ENCODE measurements at places on chromosomes 6 and 20.

GRCh38 chr20:62364911-62365736 lies 2.0 kb downstream of the LAMA5 start:
- H3K27me3 ChIP-seq = peaks cover 6% of the 10 kb centered on the region
- no peaks in the 10 kb centered on the region for H3K36me3 ChIP-seq
- no peak overlapping the region for H3K4me3 ChIP-seq

DNA sequence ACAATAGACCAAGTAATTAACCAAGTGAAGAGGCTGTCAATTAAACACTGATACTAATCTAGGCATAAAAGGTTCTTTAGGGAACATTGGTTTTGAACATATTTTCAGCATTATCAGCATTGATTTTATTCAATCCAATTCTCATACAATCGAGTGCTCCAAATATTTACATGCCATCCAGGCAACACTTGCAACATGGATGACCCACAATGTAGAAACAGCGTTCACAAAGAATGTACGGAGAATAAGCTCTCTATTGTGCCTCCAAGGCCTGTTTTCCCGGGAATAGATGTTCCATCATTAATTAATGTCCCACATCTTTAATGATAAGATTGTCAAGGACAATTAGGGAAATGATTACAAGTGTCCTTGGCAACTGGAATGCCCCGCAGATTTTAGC lies 117.4 kb downstream of the RFX6 start:
- no peaks in the 10 kb centered on the region for H3K27me3 ChIP-seq
- no peak overlapping the region for H3K4me3 ChIP-seq
- H3K36me3 ChIP-seq = no peaks in the 10 kb centered on the region
- H3K27ac ChIP-seq = no peak overlapping the region
- DNase-seq = no peak

DNA sequence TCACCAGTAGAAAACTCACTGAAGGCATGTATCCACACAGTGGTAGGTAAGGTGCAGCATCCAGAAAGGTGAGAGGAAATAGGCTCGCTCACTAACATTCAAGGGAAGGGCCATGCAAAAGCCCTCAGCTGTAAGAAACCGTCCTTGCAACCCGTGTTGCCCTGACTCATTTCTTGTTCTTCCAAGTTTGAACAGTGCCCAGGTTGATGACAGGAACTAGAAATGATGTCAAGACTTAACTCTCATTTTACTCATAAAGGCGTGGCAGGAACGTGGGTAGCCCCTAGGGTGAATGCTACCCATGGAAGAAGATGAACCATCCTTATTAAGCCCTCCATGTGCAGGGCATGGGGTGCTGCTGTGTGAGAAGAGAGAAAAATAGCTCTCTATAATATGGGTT lies 187.6 kb downstream of the CD83 start:
- no peak for DNase-seq
- no peaks in the 10 kb centered on the region for H3K36me3 ChIP-seq
- no peaks in the 10 kb centered on the region for H3K4me1 ChIP-seq

DNA sequence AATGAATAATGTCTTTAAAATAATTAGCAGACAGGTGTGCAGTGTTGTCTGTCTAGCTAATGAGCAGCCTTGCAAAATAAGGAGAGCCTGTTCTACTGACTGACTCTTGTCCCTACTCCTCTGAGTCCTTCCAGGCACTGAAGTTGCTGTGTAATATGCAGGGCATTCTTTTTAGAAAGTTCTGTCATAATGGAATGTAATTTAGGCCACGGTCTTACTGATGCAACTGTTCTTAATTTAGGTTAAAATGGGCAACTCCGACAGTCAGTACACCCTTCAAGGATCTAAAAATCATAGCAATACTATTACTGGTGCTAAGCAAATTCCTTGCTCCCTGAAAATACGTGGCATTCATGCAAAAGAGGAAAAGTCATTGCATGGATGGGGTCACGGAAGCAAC lies 133.9 kb downstream of the TIAM2 start:
- no peak for DNase-seq
- no peaks in the 10 kb centered on the region for H3K27me3 ChIP-seq
- H3K4me1 ChIP-seq = no peaks in the 10 kb centered on the region
- H3K27ac ChIP-seq = no peak overlapping the region
- no peaks in the 10 kb centered on the region for H3K36me3 ChIP-seq

GRCh38 chr6:104943781-104944180 lies 13.1 kb upstream of the LIN28B start:
- H3K4me1 ChIP-seq = peaks cover 6% of the 10 kb centered on the region
- H3K36me3 ChIP-seq = no peaks in the 10 kb centered on the region
- H3K27ac ChIP-seq = no peak overlapping the region
- H3K4me3 ChIP-seq = no peak overlapping the region
- peaks cover 2% of the 10 kb centered on the region for H3K27me3 ChIP-seq

DNA sequence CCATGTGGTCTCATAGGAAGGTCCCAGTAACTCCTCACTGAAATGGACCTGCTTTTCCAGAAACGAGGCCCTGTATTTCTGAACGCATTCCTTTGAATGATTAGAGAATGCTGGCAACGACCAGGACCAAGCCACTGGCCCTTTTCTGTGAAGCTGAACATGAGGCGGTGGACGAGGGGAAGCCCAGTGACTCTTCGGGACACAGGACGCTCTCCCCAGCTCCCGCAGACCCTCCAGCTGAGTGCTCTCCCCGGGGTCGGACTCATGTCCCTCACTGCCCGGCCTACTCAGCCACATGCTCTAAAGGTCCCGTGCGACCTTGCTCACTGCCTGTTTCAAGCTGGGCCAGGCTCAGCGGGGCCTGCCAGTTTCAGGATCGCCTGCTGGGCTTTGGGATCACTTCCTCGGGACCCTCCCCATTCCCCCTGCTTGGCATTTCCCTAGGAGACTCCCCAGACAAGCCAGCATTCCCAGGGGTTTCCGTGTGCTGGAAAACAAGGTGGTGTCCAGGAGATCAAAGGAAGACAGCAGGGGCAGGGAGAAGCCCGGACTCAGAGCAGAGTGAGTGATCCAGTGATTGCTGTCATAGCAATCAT lies 2.6 kb upstream of the CST9 start:
- no peaks in the 10 kb centered on the region for H3K4me1 ChIP-seq
- H3K36me3 ChIP-seq = no peaks in the 10 kb centered on the region
- H3K27ac ChIP-seq = no peak overlapping the region
- H3K4me3 ChIP-seq = no peak overlapping the region

- H3K4me3 ChIP-seq = peak overlapping the region; percentile 60
- no peak for DNase-seq
- no peak overlapping the region for H3K27ac ChIP-seq
- H3K27me3 ChIP-seq = no peaks in the 10 kb centered on the region
Observed at GRCh38 chr6:21587179-21587960, 6.2 kb upstream of the SOX4 start.

- no peak for DNase-seq
- no peak overlapping the region for H3K4me3 ChIP-seq
- no peaks in the 10 kb centered on the region for H3K27me3 ChIP-seq
- no peaks in the 10 kb centered on the region for H3K4me1 ChIP-seq
- no peaks in the 10 kb centered on the region for H3K36me3 ChIP-seq
- no peak overlapping the region for H3K27ac ChIP-seq
Observed at GRCh38 chr6:168469926-168470325, 28.9 kb downstream of the SMOC2 start.

DNA sequence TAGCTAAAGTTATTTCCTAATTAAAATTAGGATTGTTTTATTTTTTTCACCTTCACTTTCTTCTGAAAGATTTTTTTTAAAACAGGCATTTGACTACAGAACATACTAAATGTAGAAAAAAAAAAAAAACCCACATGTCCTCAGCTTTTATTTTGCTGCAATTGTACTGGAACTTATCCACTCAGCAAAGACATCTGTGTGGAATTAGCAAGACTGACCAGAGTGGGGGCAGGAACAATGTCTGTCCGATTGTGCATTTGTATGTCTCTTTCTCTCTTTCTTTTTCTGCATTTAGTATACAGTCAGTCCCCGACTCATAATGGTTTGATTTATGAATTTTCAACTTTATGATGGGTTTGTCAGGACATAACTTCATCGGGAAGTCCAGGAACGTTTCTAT lies 77.3 kb downstream of the CHD6 start:
- peaks cover 6% of the 10 kb centered on the region for H3K36me3 ChIP-seq
- DNase-seq = no peak
- no peaks in the 10 kb centered on the region for H3K27me3 ChIP-seq
- H3K4me3 ChIP-seq = no peak overlapping the region
- no peak overlapping the region for H3K27ac ChIP-seq
- no peaks in the 10 kb centered on the region for H3K4me1 ChIP-seq

DNA sequence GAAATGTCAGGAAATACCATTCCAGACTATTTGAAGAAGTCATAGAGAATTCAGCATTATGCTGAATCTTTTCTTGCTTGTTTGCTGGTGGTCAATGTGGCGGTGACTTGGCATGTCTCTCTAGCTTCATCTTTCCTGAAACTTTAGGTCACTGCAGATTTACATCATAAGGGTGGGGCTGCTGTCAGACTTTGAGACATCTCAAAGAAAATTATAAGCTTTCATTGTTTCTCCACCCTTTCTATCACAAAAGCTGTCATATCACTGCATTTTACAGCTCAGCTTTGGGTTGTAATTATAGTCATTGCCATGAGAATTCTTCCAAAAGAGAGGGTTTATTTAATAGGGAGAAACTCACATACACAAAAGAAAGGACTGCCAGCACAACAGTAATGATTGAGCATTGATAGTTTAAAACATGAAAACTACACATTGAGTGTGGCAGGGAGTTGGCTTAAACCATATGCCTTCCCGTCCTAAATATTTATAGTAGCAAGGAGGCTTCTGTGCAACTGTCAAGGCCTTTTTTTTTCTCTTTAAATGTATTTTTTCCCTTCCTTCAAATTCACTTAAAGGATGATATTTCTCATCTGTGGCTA lies 44.7 kb upstream of the LRRC1 start:
- no peak overlapping the region for H3K27ac ChIP-seq
- DNase-seq = no peak
- no peak overlapping the region for H3K4me3 ChIP-seq
- H3K4me1 ChIP-seq = no peaks in the 10 kb centered on the region
- H3K27me3 ChIP-seq = no peaks in the 10 kb centered on the region

DNA sequence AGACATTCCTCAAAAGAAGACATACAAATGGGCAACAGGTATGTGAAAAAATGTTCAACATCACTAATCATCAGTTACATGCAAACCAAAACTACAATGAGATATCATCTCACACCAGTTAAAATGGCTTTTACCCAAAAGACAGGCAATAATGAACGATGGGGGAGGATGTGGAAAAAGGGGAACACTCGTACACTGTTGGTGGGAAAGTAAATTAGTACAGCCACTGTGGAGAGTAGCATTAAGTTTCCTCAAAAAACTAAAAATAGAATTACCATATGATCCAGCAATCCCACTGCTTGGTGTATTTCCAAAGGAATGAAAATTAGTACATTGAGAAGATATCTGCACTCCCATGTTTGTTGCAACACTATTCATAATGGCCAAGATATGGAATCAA lies 8.6 kb upstream of the TMEM170B start:
- no peak overlapping the region for H3K4me3 ChIP-seq
- no peaks in the 10 kb centered on the region for H3K27me3 ChIP-seq
- H3K36me3 ChIP-seq = no peaks in the 10 kb centered on the region
- no peak overlapping the region for H3K27ac ChIP-seq

- H3K4me1 ChIP-seq = peaks cover 12% of the 10 kb centered on the region
- H3K27ac ChIP-seq = no peak overlapping the region
- H3K27me3 ChIP-seq = no peaks in the 10 kb centered on the region
- DNase-seq = no peak
- no peaks in the 10 kb centered on the region for H3K36me3 ChIP-seq
Observed at GRCh38 chr20:5642155-5642981, 107.8 kb upstream of the SHLD1 start.

DNA sequence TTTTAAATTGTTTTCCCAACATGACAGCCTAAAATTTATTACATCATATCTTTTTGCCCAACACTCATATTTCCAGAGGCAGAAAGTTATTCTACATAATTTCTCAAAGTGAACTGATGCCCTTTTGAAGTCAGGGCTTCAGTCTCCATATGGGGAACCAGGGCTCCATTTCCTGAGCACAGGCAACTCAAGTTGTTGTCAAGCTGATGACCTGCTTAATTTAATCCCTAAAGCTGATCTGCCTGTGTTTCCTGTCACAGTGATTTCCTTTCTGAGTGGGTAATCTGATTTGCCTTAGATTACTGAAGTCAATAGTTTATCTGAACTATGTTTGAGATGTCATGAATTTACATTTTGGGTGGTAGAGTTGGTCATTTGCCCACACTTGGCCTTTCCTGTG lies 932.1 kb upstream of the MANEA start:
- H3K27me3 ChIP-seq = no peaks in the 10 kb centered on the region
- no peaks in the 10 kb centered on the region for H3K4me1 ChIP-seq
- no peak overlapping the region for H3K27ac ChIP-seq
- no peak overlapping the region for H3K4me3 ChIP-seq

- no peaks in the 10 kb centered on the region for H3K4me1 ChIP-seq
- no peaks in the 10 kb centered on the region for H3K27me3 ChIP-seq
- DNase-seq = no peak
- H3K27ac ChIP-seq = no peak overlapping the region
- no peak overlapping the region for H3K4me3 ChIP-seq
Observed at GRCh38 chr20:50487397-50487796, 22.8 kb upstream of the PTPN1 start.

- peaks cover 31% of the 10 kb centered on the region for H3K27me3 ChIP-seq
- H3K4me1 ChIP-seq = no peaks in the 10 kb centered on the region
- no peak for DNase-seq
- H3K36me3 ChIP-seq = no peaks in the 10 kb centered on the region
- no peak overlapping the region for H3K4me3 ChIP-seq
Observed at GRCh38 chr6:163711615-163712565, 297.4 kb downstream of the QKI start.

GRCh38 chr6:27558028-27558724 lies 85.3 kb upstream of the ZNF184 start:
- DNase-seq = no peak
- H3K36me3 ChIP-seq = no peaks in the 10 kb centered on the region
- no peak overlapping the region for H3K27ac ChIP-seq
- no peak overlapping the region for H3K4me3 ChIP-seq

GRCh38 chr6:10719964-10720264 lies 3.0 kb upstream of the TMEM14C start:
- H3K36me3 ChIP-seq = no peaks in the 10 kb centered on the region
- peaks cover 2% of the 10 kb centered on the region for H3K4me1 ChIP-seq
- peak overlapping the region; percentile 26 for H3K4me3 ChIP-seq

- H3K27me3 ChIP-seq = no peaks in the 10 kb centered on the region
- H3K27ac ChIP-seq = no peak overlapping the region
Observed at GRCh38 chr6:76510489-76510888, 438.0 kb upstream of the IMPG1 start.

Data from T-cell (primary cell).